ENCODE measurements at places on chromosomes 16 and 17.

GRCh38 chr16:73023320-73023719, 24.6 kb downstream of the ZFHX3 start:
- no peak for DNase-seq

- no peak for DNase-seq
Measured at GRCh38 chr16:86222547-86222946, 287.8 kb upstream of the FOXF1 start.

- DNase-seq, result no peak
Measured at GRCh38 chr17:66938656-66939055, 25.9 kb upstream of the CACNG4 start.

DNA sequence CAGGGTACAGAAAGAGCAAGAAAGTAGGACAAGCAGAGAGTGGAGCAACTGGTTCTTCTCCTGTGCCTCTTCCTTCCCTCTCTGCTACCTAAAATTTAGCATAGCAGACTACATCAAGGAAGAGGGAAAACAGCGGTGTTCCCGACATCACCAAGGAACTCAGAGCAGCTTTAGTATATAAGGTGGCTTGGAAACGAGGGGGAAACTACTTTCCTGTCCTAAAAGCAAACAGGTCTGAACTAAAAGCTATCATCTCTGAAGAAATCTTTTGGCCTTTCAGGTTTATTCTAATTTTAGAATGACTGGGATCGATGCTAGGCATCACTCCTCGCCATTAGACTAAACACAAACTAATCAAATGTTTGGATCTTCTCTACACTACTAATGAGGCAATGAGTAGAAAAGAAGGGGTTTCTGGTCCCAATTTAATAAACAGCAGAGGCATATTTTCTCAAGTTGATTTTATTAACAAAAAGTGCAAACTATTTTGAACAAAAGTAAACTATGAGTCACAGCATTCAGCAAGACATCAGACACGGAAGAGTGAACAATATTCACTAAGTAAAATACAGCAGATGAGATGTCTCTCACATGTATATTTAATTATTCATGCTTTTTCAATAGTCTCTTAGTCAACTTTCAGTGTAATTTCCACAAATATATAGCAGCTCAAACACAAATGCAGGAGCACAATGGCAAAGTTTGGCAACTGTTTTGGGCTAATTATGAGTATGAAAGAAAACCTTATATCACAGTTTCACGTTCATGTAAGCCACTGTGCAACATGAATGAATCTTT, 108.7 kb downstream of the TRIM37 start:
- no peak for DNase-seq

- no peak for DNase-seq
Measured at GRCh38 chr17:76720941-76721340, 5.5 kb downstream of the JMJD6 start.

- DNase-seq, result no peak
Measured at GRCh38 chr16:24670623-24671454, 58.6 kb upstream of the TNRC6A start.

GRCh38 chr16:47026492-47026891, 53.0 kb upstream of the DNAJA2 start:
- DNase-seq, result no peak

Measured in activated CD4-positive, alpha-beta T cell treated with anti-CD3 and anti-CD28 coated beads, Interleukin-10, Interleukin-2, amounts not matched to agents 100 ng/mL and 50 ng/mL, durations not matched to agents 16 hours and 8 hours (primary cell).